ENCODE measurements at places on chromosomes 1 and 21.

DNA sequence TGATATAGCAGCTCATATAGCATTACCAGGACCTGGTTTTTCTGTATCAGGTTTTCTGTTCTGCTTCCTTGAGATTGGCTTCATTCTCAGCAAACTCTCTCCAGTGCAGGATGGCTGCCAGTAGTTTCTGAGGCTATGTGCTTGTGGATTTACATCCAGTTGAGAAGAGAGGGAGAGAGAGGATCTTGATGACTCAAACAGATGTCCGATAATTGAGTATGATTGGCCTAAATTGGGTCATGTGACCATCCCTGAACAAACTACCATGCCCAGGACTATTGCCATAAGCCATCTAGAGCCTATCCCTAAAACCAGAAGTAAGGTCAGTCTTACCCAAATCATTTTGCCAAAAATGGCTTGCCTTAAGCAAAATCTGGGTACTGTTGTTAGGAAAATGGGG, 18.1 kb upstream of the PSMA5 start:
- no peak for DNase-seq

- no peak for DNase-seq
Measured at GRCh38 chr1:93715529-93716126, 34.0 kb upstream of the BCAR3 start.

- no peak for DNase-seq
Measured at GRCh38 chr1:156693848-156694689, 11.3 kb downstream of the CRABP2 start.

GRCh38 chr1:24364975-24365678, 46.0 kb downstream of the GRHL3 start:
- no peak for DNase-seq

DNA sequence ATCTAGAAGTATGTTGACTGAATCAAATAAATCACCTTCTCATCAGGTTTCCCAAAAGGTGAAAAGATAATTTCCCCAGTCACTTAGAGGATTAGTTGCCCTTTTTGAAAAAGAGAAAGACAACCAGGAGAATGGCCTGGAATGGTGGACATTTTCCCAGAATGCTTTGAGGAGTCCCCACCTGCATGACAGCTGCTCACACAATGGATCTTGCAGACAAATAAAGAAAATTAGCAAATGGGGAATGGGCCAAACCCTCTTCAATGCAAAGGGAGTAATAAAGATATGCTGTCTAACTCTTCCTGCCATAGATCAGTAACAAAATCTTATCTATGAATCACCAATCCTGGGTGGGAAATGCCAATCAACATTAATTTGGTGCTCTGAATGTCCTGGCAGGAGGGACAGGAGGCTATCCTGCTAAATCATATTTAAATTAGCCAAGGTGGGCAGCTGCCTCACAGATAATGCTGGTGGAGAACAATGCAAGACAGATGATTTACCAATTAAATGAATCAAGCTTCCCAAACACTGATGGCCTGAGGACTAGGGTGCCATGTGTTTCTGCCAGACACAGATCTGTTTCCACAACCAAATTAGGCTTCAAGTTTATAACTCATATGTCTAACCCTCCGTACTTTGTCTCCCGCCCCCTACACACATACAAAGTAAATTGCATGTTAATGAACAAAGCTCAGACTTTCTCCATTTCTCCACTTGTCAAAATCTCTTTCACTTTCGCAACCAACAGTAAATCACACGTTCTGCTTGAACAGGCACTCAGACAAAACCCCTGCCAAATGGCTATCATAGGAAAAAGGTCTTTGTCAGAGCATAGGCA, 488.0 kb upstream of the PLXNA2 start:
- no peak for DNase-seq

DNA sequence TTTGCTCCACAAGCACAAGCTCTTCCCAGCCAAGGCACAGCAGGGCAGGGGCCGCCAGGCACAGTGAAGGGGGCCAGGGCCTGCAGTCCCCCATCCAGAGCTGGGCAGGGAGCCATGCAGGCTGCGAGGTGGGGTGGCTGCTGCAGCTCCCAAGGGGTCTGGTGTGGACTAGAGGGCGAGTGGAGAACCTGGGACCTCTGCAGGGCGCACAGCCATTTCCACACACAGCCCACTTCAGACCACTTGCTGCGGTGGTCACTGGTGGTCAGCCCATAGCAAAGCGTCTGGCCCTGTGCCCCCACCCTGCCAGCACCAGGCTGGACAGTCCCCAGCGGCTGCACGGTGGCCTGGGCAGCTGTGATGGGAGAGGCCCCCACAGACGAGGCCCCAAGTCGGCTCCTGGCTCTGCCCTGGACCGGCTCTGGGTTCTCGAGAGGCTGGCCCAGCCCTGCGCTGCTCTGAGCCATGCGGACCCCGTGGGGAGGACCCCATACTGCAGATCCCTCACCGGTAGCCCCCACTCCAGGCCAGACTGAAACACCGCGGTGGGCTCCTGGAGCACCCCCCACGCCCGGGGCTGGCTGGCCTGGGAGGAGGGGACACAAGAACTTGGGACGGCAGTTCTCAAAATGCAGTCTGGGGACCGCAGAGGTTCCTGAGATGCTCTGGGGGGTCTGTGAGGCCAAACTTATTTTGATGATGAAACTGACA, 47.1 kb upstream of the COL6A2 start:
- DNase-seq: no peak
